H1 (cell line): ENCODE measurements at places on chromosomes 16 and 17. TPM values are rescaled to one million over a fixed set of nuclear protein-coding genes. Genes with fewer than 3 reads are reported as not detected.

DNA sequence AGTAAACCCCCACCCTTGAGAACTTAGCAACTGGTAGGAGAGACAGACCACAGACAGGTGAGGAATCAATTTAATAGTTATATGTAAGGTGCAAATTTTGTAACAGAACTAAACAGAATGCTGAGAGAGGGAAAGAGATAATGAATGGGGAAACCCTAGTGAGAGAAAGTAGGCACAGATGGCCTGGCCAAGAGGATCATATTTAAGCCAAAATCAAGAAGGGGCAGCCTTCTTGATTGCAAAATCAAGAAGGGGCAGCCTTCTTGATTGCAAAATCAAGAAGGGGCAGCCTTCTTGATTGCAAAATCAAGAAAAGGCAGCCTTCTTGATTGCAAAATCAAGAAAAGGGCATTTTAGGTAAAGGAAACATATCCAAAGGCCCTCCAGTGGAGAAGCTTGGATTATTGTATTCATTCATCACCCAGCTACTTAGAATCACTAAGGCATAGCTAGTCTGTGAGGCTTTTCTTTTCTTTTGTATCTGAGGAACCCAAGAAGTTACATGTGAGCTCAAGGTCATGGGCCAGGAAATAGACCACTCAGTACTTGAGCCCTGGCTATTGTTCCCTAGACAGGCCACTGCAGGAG lies 190.6 kb downstream of the CYLD start:
- no peak for DNase-seq

DNA sequence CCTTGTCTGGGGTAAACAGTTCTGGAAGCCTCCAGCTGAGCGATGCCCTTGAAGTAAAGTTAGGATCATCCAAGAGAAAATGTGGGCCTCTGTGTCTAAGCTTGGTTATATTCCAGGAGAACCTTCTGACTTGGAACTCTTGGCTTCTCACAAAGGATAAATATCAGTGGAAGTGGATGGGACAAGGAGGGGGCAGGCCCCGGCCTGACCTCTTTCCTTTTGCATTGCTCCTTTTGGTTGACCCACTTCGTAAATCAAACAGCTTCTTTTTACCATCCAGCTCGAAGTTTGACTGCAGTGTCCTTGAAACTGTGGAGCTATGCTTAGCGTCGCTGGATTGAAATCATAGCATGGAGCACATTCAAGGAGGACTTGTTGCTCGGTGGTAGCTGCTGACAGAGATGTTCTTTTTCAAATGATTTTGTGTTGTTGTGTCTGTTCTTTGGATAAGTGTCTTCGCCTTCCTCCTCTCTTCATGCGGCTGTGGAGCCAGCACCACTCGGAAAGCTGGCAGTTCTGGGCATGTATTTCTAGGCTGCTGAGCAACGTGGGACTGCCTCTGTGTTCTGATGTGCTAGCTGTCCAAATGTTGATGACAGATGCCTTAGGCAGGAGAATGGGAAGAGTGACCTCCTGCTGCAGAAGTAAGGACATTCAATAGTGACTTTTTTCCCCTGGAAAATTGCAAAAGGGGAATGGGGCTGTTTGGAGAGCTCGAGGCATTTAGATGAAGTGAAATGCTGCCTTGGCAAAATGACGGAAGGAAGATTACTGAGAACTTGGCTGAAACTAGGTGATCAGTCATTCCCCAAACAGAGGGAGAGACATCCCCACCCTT lies 4.5 kb downstream of the MINK1 start:
- DNase-seq, result no peak

TMEM88 gene
- total RNA-seq, result 0.69 TPM in 1 of 2 replicates, not detected in the other

DNA sequence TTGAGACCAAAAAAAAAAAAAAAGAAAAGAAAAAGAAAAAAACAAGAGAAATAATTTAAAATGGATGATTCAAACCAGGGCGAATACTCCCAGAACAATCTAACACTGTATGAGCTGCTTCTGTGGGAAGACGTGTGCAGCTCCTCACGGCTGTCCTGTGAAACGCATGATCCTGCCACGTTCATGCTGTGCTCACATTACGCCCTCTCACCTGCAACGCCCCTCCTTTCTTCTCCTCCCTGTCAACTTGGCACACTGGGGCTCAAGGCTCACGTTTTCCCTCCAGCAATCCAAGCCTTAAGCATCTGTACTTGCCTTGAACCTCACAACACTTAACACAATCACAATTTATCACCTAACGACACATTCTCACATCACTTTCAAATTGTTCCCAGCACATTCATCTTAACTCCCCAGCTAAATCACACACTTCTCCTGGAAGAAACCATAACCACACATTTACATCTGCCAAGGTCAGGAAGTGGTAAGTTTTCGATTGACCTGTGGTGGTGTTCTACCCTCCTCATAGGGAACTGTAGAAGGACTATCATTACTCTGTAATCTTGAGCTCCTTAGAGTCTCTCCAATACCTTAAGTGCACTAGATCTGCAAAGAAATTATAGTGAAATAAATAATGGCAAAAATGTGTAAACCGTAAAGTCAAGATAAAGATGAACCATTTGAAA lies 29.1 kb downstream of the MBTPS1 start:
- DNase-seq, result no peak

GRCh38 chr16:86706726-86707125 lies 128.4 kb downstream of the FOXL1 start:
- DNase-seq, result no peak

DNA sequence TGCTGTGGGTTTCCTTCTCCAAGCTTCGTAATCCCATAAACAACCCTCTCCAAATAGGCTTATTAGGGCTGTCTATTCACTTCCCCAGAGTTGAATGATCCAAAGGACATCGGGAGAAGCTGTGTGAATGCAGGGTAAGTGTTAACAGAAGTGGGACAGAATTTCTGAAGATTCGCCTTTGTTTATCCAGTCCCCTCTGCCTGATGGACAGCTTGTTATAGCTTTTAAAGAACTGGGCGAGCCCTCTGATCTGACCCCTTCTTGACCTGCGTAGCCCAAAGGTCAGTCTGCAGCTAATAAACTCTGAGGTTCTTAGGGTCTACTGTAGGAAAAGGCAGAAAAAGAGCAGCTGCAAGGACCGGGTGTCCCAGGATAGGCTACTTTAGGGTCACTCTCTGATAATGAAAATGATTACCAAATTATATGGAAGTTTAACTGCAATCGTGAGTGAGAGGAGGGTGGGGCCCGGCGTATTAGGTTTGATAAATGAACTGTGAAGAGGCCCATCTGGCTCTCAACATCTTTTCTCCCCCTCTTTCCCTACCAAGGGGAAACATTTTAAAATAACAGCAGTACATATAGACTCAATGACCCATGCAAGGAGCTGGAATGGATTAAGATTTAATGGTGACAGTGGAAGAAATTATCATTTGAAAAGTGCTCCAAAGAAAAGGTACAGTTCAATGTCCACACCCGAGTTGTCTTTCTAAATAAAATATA lies 233.4 kb downstream of the FTO start:
- no peak for DNase-seq

GRCh38 chr16:72195609-72196008 lies 23.7 kb upstream of the PMFBP1 start:
- DNase-seq, result peak; percentile 59

CHP2 gene
- total RNA-seq, result 1.6 and 1.7 TPM in 2 replicates

GRCh38 chr17:78197147-78197832 lies 10.1 kb downstream of the AFMID start:
- DNase-seq, result no peak

DNA sequence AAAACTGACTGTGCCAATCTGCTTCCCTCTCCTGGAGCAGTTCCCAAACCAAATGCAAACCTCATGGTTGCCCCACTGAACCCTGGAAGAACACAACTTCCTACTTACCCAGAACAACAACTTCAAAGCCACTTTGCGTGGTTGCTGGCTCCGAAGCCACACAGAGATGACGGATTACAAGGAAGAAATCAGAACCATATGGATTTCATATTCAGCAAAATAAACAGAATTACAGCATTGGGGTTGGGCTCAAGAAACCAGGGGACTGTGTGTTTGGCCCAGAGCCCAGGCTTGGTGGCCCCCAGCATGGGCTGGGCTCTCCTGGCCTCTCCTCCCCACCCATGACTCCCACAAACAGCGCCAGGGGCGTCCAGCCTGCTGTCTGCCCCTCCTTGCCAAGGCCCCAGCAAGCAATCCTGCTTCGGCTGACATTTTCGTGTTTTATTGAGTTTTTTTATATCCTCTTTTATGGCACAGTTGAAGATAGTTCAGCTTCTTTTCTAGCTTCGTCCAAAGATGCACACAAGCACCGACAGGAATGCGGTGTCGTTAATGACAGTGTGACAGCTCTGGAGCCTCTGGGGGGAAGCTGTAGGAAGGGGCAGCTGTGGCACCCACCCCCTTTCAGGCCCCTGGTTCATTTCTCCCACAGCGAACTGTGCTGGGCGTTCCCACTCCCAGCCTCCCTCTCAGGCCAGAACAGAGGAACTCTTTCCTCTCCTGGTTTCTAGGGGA lies 137.1 kb downstream of the GAS7 start:
- no peak for DNase-seq

GRCh38 chr16:13873835-13874438 lies 46.0 kb upstream of the ERCC4 start:
- peak; percentile 56 for DNase-seq

TUBG1 gene
- total RNA-seq, result 107 and 109 TPM in 2 replicates

DNA sequence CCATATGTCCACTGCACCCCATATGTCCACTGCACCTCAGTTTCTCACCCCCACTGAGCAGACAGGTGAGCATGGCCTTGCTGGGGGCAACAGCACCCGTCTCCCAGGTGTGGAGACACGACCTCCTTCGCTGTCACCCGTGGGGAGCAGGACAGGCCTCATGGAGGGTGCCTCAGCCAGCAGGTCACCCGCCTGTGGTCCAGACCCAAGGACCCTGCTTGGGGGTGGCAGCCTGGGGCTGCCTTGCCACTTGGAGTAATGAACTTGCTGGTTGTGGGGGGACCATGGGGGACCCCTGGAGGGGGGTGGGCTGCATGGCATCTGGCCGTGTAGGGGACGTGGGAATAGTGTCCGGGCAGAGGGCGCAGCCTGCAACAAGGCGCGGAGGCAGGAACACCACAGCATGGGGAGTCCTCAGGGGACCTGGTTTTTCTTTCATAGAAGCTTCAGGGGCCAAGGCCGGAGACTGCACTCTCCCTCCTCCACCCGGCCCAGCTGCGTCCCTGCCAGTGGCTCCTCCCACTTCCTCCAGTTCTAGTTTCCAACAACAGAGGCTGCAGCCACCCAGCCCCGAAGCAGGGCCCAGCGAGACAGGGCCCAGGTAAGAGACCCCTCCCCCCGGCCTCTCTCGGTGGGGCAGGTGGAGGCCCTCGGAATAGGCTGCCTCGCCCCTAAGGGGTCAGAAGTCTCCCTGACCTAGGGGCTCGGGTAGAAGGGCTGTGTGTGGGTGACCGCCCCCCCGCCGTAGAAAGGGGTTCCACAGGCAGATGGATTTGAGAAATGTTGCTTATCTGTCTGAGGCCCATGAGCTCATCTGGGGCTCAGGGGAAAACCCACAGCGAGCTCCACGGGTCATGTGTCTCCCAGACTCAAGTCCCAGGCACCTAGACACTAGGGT lies at the start of gene NHLRC4:
Gene NHLRC4 (plus strand): TSS at position 531 of the 898 bp plus-strand sequence. CDS start 1,043 bp downstream, outside the sequence.
- DNase-seq, result no peak

GRCh38 chr17:69358688-69359596 lies 32.0 kb upstream of the ABCA5 start:
- no peak for DNase-seq

DPEP3 gene
- 9.9 and 10.6 TPM in 2 replicates for total RNA-seq

DNA sequence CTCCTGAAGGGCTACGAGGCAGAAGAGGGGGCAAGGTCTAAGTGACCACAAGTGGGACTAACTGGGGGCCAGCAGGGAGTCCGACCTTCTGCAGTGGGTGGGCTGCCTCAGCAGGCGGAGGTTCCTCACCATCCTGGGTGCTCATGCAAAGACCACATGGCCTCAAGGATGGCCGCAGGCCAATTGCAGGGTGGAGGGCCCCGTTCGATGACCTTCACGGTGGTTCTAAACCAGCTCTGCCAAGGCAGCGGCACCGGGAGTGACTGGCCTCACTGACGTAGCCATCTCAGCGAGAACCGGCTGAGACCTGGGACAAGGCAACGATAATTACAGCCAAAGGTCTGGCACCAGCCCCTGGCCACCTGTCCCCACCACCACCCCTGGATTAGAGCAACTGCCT lies 5.7 kb downstream of the SMIM5 start:
- no peak for DNase-seq

GRCh38 chr16:77767211-77767610 lies 21.2 kb upstream of the VAT1L start:
- DNase-seq, result no peak

DNA sequence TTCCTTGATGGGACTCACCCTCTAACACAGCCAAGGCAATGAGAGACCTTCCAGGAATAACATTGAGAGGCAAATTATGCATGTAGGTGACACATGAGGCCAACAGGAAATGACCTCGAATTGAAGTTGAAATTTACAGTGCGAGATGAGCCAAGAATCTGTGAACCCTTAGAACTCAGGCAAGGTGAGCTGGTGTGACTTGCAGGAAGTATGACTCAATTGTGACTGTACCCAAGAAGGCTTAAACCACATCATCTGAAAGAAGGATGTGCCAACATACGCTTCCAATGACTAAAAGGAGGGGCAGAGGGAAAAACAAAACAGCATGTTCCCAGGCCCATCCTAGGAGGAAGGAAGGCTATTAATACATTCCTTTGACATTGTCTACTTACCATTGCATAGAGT lies 44.8 kb downstream of the PITPNC1 start:
- no peak for DNase-seq

DNA sequence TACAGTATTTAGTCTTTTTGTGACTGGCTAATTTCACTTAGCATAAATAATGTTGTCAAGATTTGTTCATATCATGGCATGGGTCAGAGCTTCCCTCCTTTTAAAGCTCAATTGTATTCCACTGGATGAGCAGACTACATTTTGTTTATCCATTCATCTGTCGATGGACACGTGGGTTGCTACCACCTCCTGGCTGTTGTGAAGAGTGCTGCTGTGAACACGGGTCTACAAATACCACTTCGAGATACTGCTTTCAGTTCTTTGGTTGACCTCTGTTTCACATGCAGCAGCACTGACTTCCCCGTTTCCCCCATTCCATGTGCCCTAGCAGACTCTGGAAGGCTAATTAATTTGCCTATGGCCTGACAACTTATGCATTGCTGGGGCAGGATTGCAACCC lies 285.4 kb downstream of the SHISA9 start:
- DNase-seq, result no peak

DNA sequence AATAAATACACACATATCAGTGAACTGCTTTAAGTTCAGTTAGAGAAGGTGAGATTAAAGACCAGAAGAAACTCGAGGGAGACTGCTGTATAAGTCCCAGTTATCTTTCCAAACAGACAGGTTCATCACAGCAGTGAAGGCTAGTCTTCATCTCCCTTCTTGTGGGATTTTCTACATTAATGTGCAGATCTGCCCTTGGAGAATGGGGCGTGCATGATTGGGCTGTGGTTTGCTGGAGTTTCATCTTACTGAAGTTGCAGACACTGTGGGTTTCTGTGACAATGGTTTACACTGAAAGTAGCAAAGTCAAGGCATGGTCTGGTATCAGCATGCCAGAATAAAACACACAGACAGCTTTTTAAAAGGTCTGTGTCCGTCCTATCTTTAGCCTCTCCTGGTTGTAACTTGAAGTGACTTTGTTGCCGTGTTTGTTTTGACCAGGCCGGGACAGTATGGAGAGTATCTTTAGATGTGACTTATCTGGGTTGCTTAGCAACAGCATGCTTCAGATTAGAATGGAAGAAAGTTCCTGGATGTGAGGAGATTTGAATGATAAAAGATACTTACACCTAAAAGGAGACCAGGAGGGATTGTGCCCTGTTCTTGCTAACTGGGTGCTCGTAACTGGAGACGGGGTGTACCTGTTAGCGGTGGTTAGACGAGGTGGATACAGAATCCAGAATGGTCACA lies 16.1 kb downstream of the NAA60 start:
- no peak for DNase-seq

SCGB1C2 gene
- total RNA-seq, result not detected in 2 replicates

GRCh38 chr17:44552361-44552760 lies 4.9 kb upstream of the FZD2 start:
- DNase-seq, result no peak

GRCh38 chr17:76967762-76968161 lies 99.6 kb downstream of the MGAT5B start:
- no peak for DNase-seq
